ENCODE measurements at places on chromosomes 1 and 21.

GRCh38 chr1:82065916-82066315, 265.2 kb downstream of the ADGRL2 start:
- no peak for DNase-seq

GRCh38 chr1:16612332-16613172, 812 bp downstream of the NBPF1 start:
- peak; percentile 82 for DNase-seq

GRCh38 chr1:13600762-13601453, 17.3 kb downstream of the PDPN start:
- no peak for DNase-seq

GRCh38 chr1:203140743-203141520, 13.4 kb downstream of the ADORA1 start:
- no peak for DNase-seq

DNA sequence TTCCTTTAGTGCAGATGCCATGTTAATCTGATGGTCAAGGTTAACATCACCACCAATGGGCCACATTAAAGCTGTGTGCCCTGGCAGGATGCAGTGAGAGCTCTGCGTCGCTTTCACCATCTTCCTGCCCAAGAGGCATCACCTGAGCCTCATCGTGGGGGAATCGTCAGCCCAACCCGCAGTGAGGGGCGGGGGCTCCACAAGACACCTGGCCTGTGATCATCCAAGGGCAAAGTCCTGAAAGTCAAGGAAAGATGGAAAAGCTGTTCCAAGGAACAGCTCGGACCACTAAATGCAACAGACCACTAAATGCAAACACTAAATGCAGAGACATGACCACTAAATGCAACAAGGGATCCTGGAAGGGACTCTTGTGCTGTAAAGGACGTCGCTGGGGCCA, 49.9 kb downstream of the WDR4 start:
- no peak for DNase-seq

DNA sequence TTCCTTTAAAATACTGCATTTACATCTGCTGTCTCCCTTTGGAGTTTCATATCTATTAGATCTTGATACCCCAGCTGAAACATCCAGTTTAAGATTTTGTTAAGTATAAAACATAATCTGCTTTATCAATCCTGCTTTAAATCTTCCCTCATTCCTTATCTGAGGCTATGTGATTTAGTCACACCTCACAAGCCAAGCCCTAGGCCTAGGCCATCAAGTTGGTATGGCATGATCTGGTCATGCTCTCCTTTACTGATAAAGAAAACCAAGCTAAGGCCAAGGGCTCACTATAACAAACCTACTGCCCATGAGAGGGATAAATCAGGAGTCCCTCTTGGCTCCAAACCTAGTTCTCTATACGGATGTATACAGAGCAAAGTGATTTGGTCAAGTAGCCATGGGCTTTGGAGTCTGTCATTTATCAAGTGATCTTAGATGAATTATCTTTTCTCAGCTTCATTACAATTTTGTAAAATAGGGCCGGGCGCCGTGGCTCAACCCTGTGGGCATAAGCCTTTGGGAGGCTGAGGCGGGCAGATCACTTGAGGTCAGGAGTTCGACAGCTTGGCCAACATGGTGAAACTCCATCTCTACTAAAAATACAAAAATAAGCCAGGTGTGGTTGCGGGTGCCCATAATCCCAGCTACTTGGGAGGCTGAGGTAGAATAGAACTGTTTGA, 22.8 kb downstream of the ENSA start:
- no peak for DNase-seq

GRCh38 chr1:165369255-165369848, 12.8 kb upstream of the LMX1A start:
- DNase-seq = no peak

GRCh38 chr21:15054089-15054488, 10.7 kb downstream of the NRIP1 start:
- DNase-seq = no peak

DNA sequence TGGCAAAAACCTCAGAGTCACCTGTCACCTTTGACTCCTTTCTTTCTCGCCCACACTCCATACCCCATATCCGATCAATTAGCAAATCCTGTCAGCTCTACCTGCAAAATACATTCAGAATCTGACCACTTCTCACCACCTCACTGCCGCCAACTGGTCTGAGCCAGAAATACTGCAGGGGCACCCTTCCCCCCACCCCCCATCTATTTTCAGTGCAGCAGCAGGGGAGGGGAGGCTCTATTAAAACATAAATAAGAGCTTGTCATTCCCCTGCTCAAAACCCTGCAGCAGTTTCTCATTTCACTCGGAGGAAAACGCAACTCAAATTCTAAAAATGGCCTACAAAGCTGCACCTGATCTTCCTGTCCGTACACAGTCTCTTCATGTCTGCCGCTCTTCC, 3.9 kb downstream of the PKLR start:
- no peak for DNase-seq

- no peak for DNase-seq
These were observed 641.7 kb downstream of the LRRIQ3 start for GRCh38 chr1:73556270-73556669.

GRCh38 chr21:33419538-33420123, 16.4 kb downstream of the IFNGR2 start:
- peak; percentile 53 for DNase-seq

- no peak for DNase-seq
These were observed 55.0 kb downstream of the PEX14 start for GRCh38 chr1:10529765-10530164.

GRCh38 chr1:22798083-22798482, 87.4 kb downstream of the EPHB2 start:
- DNase-seq = no peak

- no peak for DNase-seq
These were observed 9.7 kb upstream of the GPR61 start for GRCh38 chr1:109529881-109530456.

DNA sequence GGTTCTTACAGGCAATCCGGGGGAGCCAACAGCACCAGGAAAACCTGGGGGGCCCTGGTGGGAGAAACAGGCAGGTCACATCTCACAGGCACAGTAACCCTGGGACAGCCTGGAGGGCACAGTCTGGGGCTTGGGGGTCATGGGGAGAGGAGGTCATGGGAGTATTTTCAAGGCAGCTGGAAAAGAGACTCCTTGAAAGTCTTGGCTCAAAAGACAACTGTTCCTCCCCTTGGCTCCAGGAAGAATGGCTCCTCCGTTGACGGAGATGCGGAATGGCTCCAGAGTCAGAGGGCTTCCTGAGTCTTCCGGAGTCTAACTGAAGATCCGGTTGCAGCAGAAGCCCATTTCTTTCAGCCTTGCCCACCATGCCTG, 25.9 kb upstream of the PEF1 start:
- DNase-seq = no peak

DNA sequence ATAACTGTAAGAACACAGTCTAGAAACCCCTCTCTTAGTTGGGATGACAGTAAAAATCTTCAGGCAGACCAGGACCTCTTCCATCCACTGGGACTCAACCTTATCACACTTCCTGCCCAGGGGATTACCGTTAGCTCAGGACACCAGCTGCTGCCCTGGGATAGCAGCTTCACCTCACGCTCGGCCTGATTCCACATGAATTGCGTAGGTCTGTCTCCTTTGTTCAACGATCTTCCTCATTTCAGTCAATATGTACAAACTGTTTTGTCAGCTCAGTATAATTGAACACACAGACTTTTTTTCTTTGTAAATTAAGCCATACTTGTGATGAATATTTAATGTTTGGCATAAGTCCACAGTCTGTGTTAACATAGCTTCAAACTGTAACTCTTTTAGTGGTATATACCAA, 290.4 kb downstream of the GRIK1 start:
- no peak for DNase-seq

GRCh38 chr1:227449051-227449450, 114.3 kb upstream of the ZNF678 start:
- no peak for DNase-seq

DNA sequence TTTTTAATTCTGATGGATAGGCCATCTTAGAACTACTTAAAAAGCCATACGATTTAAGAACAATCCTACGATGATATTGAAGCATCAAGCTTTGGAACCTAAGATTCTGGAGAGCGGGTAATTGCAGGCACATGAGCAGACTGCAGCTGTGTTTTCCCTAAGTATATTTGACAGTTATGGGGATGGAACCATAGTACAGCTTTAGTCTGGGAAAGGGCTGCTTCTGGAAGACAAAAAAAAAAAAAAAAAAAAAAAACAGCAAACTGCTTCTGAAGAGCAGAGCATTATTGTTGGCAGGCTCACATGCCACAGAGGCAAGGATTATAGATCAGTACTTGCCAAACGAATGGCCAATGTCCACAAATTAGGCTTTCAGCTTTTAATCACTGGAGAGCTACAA, 1618.7 kb downstream of the AMY1C start:
- DNase-seq = no peak

- no peak for DNase-seq
These were observed 14.4 kb upstream of the HIVEP3 start for GRCh38 chr1:41933106-41933505.

DNA sequence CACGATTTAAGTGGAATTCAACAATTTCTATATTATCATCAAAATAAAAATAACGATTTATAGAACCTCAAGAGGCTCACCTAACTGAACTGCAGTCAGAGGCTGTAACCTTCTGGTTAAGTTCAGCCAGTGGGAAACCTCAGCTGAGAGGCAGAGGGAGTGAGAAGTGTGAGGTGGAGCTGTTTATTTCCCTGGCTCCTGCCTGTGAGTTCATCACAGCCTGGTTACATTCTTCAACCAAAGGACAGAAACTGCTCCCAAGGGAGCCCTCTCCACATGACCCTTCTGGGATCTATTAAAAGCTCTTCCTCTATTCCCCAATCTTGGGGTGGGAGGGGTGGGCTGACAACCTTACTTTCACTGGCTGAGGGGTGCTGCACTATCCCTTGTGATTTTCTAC, 22.2 kb downstream of the DYNLT5 start:
- DNase-seq = no peak

DNA sequence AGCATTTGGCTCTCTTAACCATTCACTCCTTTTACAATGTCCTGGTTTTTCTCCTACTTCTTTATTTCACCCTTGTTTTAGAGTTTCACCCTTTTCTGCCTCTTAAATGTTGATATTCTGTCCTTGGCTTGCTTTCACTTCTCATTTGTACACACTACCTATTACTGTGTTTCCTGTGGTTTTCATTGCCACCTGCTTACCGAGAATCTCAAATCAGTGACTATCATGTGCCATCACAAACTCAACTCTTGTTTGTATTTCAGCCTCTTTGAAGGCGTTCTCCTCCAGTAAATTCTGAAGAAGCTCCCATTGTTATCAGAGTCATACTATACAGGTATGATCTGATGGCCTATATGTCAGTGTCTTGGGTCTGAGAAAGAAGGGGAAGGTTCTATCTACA, 65.7 kb downstream of the NPHS2 start:
- DNase-seq = no peak

GRCh38 chr1:39490596-39491145, 765 bp upstream of the BMP8A start:
- DNase-seq = no peak

DNA sequence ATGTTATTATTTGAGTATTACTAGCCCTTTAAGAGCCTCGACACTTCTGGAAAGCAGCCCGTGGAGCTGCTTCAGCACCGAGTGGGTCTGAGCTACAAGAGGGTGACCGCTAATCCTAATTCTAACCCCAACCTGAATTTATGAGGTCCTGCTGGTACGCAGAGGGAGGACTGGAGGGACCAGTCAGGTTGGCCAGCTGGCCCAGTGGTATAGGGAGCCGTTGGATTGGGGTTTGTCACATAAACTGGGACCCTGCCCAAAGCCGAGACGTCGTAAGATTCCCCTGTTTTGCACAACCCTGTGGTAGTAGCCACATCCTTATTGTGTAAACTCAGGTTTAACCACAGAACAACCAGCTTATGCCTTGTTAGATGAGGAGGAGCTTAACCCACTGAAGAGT, 60.8 kb upstream of the F3 start:
- no peak for DNase-seq

- DNase-seq = no peak
These were observed 26.4 kb upstream of the DPH5 start for GRCh38 chr1:101051688-101052638.

DNA sequence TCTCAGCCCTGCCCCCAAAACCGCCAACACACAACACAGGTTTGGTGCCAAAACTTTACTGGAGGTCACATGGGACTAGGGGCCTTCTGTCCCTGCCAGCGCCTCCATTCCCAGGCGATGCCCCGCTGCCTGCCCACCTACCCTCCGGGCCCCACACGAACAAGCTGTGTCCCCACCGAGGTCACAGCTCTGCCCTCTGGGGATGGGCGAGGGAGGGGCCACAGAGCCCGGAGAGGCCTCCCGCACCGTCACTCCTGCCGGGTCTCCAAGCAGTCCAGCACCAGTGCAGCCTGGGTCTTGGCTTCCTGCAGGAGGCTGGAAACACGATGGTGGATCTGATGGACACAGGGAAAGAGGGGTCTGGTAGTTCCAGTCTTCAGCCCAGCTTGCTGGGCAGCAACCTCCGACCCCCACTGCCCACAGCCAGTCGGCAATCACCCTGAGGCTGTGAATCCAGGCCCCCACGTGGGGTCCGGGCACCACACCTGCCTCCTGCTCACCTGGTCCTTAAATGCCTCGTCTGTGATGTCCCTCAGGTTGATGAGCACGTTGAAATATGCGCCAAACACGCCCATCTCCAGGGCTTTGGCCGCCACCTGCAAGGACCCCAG, 18.5 kb downstream of the FTCD start:
- no peak for DNase-seq

DNA sequence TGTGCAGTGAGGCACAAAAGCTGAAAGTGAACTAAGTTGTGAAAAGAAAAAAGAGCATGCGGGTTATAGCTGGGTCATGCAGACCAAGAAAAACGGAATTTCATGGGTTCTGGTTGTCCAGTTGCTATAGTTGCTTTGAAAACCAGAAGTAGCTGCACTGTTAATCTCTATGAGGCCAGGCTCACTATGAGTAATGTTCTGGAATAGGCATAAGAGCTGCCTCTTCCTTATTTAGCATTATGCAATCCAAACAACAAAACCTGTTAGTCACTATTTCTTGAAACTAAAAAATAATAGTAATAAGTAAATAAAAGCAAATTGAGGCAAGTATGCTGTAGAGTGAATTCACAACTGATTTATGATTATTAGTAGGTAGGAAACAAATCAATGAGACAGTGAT, 1383.7 kb downstream of the MRPL39 start:
- no peak for DNase-seq
